NCI-H460 (cell line): ENCODE measurements at places on chromosomes 11 and 22. TPM values are rescaled to one million over a fixed set of nuclear protein-coding genes. Genes with fewer than 3 reads are reported as not detected.

Gene WEE1
- total RNA-seq, result 23.6 and 24.2 TPM in 2 replicates

Gene OR5W2
- not detected in 2 replicates for total RNA-seq

Gene SCGB2A2
- not detected in 2 replicates for total RNA-seq

Gene PLXNB2
- total RNA-seq, result 51.2 and 52.5 TPM in 2 replicates

DNA sequence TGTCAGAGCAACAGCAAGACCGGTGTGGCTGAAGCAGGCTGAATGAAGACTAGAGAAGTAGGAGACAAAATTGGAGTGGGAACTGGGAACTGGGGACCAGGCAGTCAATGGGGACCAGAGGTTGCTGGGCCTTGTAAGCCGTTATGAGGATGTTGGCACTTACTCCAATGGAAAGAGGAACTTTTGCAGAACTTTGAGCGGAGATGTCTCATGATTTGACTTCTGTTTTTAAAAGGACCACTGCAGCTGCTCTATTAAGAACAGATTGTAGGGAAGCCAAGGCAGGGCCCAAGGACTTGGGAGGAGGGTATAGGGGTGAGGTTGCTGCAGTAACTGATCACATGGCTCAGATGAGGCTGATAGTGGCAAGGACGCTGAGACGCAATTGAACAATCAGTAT, 34.2 kb downstream of the IL18 start:
- DNase-seq, result no peak

DNA sequence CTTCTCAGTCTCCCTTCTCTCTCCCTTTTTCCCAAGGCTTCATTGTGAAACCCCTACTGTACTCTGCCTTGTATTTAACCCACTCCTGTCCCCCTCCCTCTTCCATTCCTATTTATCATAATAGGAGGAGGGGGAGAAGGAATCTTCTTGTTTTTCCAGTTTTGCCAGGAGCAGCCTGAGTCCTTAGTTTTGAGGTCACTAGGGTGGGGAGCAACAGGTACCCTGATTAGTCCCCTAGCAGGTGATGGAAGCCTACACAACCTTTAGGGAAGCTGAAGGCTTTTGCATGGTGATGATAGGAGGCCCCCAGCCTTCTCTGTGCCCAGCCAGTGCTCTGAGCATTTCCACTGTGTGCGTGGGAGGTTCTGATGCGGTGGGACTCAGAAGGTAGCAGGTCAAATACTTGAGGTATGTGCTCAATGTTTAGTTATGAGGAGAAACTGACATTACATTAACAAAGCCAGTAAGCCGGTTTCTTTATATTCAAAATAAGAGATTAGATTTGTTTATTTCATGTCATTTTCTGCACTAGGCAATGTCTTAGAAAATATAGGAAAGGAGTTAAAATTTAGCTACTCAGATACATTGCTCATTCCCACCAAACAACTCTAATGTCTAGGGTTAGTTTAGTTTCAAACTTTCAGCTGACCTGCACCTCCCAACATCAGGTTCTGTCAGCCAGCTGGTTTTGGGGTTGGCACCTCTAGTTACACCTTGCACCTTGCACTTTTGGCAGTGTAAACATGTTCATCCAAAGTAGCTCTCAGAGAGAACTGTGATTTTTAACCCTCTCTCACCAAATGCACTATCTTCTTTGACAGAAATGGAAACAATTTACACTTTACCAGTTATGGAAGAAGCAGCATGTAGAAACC, 26.0 kb downstream of the PARVA start:
- no peak for DNase-seq

- DNase-seq, result no peak
These were observed at the start of gene ARHGAP20 for GRCh38 chr11:110711776-110712658. TSS of gene ARHGAP20 (minus strand) at chr11:110712437. CDS start at chr11:110712231, 206 bp downstream.

GRCh38 chr22:36330655-36331305, 57.0 kb downstream of the MYH9 start:
- DNase-seq, result no peak

DNA sequence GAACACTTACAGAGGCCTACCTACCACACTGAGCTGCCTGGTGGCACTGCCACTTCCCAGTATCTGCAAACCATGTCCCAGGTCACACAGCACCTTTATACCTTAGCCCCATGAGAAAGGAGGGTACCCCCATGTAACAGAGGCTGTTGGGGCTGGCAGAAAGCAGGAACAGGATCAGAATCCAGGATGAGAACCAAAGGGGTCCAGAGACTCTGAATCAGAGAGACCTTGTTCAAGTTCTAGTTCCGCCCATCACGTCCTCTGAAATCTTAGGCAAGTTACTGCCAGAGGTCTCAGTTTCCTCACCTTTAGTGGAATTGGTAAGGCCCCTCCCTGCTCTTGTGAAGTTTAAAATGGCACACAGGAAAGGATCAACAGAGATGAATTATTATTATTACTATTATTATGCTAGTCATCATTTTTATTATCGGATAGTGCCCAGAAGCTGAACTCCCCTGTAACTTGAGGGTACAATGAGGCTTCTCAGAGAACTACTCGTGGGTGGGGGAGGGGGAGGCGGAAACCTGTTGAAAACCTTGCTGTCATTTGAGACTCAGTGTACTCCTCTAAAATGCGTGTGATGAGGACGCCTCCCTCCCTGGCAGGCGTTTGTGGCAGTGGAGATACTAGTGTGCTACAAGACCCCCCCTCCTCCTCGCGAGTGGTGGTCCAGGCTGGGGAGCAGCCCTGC, 9.3 kb downstream of the SELENOM start:
- no peak for DNase-seq

DNA sequence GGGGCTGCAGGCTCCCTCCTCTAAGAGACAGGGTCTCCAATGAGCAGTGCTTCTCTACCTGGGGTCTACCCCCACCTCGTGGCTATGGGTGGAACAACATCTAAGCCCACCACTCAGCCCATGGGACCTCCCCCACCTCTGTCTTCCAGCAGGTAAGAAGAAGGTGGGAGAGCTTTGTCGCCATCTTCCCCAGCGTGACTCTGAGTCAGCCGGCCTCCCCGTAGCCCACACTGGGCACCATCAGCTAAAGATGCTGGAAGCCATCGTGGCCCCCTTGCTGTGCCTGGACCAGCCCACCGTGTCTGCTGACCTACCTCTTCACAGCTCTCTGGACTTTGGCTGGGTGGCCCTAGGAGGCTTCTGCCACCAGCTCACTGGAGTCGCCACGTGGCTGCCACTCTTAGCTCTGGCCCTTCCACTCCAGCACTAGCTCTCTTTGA, 944 bp downstream of the C11orf86 start:
- no peak for DNase-seq

DNA sequence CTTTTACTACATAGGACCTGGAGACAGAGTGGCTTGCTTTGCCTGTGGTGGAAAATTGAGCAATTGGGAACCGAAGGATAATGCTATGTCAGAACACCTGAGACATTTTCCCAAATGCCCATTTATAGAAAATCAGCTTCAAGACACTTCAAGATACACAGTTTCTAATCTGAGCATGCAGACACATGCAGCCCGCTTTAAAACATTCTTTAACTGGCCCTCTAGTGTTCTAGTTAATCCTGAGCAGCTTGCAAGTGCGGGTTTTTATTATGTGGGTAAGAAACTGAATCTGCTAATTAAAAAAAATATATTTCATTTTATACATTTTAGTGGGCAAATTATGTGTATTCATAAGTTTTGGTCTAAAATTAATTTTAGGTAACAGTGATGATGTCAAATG, 7.8 kb downstream of the BIRC3 start:
- DNase-seq, result no peak

- no peak for DNase-seq
These were observed 3.7 kb downstream of the SLC39A13 start for GRCh38 chr11:47411884-47412746.

- no peak for DNase-seq
These were observed 35.5 kb downstream of the RPL27A start for GRCh38 chr11:8717876-8718753.

GRCh38 chr22:32628628-32629572, 154.3 kb downstream of the FBXO7 start:
- DNase-seq, result no peak

DNA sequence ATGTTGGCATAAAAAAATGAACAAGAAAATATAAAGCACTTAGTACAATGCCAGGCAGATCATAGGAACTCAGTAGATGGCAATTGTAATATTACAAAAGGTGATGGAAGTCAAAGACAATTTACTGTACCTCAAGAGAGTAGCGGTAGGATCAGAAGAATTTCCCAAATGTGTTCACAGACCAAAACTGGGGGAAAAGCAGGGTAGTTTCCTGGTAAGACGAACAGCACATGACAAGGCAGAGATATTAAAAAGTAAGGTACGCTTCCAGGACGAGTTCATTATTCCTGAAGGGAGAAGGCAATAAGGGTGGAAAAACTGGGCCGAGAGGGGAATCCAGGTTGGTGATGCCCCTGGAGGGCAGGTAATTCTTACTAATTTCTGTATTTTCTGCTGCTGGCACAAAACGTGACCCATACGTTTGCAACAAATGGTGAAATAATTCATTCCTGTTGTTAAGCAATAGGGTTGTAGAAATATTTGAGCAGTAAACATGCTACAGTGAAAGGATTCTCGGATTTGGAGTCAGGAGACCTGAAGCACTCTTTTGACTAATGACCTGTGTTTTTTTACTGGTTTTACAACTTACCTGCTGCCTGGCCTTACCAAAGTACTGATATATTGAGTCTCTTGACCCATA, 786 bp upstream of the ANKRD42 start:
- DNase-seq, result no peak
